ENCODE measurements at places on chromosomes 4 and X.

DNA sequence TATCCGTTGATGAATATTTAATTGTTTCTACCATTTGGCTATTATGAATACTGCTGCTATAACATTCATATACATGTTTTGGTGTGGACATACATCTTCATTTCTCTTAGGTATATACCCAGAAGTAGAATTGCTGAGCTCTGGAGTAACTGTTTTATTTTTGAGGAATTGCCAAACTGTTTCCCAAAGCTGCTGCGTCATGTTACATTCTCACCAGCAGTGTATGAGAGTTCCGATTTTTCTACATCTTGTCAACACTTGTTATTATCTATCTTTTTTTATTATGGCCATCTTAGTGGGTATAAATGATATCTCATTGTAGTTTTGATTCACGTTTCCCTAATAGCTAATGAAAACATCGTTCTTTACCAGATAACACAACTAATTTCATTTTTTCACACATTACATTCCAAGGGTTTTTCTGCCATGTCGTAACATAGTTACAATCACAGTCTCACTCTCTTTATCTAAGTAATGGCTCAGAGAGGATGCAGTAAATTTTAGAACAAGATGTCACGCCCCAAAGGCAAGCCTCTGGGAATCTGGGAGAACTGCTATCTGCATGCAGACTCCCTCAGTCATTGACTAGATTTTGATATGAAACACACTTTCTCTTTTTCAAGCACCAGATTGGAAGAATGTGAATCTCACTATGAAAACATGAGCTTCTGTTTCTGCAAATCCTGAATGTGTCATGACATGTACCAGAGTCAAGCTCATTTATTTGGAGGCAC, 10.3 kb downstream of the ARHGAP6 start:
- DNase-seq, result no peak

GRCh38 chrX:103716962-103717361, 6.3 kb downstream of the TMEM31 start:
- DNase-seq, result no peak

DNA sequence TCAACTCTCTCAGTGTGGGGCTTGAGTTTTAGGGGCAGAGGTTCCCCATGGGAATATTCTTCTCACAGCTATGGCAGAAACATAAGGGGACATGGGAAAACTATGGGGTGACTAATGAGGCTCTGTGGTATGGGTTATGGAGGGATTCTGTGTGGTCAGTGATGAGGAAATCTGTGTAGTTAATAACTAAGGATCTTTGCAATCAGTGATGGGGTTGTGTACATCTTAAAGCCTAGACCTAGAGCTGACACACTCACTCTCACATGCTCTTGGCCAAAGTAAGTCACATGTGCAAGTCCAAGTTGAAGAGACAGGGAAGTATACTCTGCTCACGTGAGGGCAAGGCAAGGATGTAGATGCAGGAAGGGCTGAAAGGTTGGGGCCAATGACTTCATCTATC, 86.4 kb upstream of the UXT start:
- no peak for DNase-seq

GRCh38 chr4:184392316-184392715, 82.0 kb downstream of the IRF2 start:
- no peak for DNase-seq

DNA sequence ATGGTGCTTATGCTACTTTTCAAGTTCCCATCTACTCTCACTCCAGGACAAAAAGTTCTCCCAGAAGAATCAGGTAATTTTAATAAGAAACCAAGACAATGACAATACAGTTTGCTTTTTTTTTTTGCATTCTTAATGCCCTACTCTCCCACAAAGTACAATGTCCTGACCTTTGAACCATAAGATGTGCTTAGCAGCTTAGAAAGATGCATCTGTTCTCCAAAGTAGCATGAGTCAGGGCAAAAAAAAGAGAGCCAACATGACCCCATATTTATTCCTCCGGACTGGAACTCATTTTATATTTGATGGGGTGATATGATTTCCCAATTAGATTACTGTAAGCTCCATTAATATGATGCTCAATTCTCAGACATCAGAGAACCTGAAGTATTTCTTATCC, 16.5 kb upstream of the PDCL2 start:
- no peak for DNase-seq

DNA sequence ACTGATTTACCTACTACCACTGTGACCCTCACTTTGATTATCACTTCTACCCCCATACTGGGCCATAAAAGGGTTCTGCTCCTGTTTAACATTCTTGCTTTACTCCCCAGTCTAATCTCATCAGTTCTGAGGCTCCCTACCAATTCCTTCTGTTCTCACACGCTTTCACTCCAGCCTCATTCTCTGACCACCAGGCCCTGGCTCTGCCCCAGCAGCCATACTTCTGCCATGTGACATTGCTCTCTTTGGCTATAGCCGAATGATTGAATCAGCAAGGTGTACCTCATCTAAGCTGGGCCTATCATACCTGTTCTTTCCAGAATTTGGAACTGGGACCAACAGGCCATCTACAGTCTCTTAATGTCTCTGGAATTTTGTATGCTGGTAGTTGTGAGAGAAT, 14.4 kb upstream of the ELF2 start:
- no peak for DNase-seq

DNA sequence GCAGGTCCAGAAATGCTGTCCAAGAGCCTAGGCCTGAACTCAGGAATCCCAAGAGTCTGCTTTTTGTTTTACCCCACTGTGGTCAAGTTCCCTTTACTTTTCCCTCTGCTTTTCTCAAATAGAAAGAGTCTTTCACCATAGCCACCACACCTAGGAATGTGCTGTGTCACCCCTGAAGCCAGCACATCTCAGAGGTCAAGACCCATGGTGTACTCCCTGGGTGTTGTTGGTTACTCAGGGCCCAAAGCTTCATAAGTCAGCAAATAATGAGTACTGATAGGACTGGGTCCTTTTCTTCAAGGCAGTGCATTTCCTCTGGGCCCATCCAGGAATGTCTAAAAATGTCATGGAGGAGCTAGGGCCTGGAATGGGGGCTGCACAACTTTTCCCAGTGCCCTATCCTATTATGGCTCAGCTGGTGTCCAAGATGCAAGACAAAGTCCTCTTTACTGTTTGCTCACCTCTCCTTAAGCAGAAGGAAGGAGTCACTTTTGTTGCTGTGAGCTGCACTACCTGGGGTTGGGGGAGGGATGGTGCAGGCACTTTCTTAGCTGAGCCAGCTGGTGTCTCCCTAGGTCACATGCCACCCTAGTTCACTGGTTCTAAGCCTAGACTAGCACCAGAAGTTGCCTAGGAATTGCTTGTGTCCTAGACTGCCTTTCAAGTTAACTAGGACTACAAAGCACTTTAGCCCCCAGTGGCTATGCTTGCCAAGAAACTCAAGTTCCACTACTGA, 62.4 kb upstream of the RXFP1 start:
- no peak for DNase-seq

DNA sequence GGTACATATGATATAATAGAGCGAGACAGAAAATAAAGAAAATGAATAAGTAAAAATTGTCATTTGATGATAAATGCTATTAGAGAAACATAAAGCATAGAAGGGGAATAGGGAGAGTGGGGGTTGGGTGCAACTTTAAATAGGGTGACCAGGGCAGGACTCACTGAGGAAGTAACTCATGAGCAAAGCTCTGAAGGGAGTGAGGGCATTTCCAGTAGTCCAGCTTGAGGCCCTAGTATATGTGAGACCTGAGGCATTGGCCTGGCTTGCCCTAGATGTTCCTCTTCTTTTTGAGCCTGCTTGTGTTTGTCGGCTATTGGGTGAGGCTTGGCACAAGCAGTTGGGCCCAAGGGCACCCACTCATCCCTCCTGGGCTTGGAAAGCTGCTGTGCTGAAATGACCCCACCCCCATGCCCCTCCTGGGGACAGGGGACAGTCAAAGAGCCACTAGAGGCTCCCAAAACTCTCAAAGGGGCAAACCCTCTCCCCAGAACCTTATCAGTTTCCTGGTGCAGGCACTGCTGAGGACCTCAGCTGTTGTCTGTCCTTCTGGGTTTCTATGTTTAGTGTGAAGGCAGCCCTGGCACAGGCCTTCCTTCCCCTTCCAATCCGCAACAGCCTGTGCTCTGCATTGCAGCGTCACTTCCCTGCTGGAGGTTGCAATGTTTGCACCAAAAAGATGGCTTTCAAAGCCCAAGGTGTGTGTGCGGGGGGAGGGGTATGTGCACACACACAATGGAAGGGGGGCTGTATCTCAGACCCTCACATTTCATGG, 40.1 kb downstream of the APLN start:
- DNase-seq, result no peak

DNA sequence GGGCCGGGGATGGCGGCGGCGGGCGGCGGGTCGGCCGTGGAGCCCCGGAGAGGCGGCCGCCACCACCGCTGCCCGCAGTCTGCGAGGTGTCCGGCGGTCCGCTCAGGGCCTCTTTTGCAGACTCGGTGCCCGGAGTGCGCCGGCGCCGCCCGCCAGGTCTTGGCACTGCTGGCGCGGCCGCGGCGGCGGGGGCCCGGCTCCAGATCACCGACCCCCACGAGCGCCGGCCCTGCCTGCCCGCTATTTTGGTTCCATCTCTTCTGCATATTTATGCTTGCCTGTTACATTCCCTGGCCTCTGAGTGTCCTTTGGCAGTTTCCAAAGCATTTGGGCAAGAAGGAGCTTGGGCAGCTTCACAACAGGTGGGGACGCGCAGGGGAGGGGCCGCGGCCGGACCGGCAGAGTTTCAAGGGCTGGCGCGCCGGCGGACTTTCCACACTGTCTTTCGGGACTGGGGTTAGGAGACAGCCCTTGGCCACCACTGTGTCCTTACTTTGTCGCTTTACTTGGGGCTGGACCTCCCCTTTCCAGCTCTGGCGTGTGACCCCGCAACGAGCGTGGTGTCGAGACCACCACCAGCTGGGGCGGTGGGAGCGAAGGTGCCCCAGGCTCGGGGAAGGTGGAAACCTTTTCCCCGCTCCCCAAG, 668 bp upstream of the TAPT1 start:
- no peak for DNase-seq

- DNase-seq, result no peak
These were observed 331.0 kb upstream of the EMCN start for GRCh38 chr4:100848841-100849240.

- DNase-seq, result no peak
These were observed 1.2 kb downstream of the GNPDA2 start for GRCh38 chr4:44725166-44725565.
